ENCODE measurements at places on chromosomes 5 and 9.

- no peaks in the 10 kb centered on the region for H3K27me3 ChIP-seq
- H3K4me1 ChIP-seq: peaks cover 37% of the 10 kb centered on the region
- DNase-seq: no peak
- H3K4me3 ChIP-seq: peak overlapping the region; percentile 81
- H3K27ac ChIP-seq: peak overlapping the region; percentile 85
Observed at GRCh38 chr5:143229426-143229895, 174.0 kb downstream of the NR3C1 start.

DNA sequence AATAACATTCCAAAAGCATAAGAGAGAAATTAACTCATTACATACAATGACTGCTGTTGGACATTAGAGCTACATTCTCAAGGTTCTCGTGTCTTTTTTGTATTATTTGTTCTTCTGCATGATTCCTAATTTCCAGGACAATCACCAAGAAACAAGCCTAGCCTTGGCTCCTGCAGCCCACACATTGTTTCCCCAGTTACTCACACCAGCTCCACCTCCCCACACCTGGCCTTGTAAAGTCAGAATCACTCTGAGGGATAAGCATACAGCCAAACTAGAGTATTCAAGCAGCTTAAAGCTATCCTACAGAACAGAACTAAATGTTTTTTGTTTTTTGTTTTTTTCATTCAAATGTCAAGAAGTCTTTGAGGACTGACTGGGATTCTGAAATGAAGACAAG lies 189.2 kb downstream of the HINT1 start:
- no peaks in the 10 kb centered on the region for H3K4me1 ChIP-seq
- H3K27me3 ChIP-seq: peaks cover 6% of the 10 kb centered on the region
- H3K36me3 ChIP-seq: no peaks in the 10 kb centered on the region
- H3K4me3 ChIP-seq: no peak overlapping the region

GRCh38 chr5:83741571-83741970 lies 20.9 kb upstream of the HAPLN1 start:
- H3K4me1 ChIP-seq: no peaks in the 10 kb centered on the region
- DNase-seq: no peak
- no peak overlapping the region for H3K4me3 ChIP-seq
- no peaks in the 10 kb centered on the region for H3K36me3 ChIP-seq
- no peaks in the 10 kb centered on the region for H3K27me3 ChIP-seq

- no peaks in the 10 kb centered on the region for H3K36me3 ChIP-seq
- H3K27ac ChIP-seq: no peak overlapping the region
- no peak for DNase-seq
- no peaks in the 10 kb centered on the region for H3K4me1 ChIP-seq
- H3K27me3 ChIP-seq: no peaks in the 10 kb centered on the region
Observed at GRCh38 chr5:53932351-53932750, 371.9 kb downstream of the NDUFS4 start.

GRCh38 chr9:26437056-26437711 lies 455.4 kb downstream of the CAAP1 start:
- no peaks in the 10 kb centered on the region for H3K4me1 ChIP-seq
- no peaks in the 10 kb centered on the region for H3K27me3 ChIP-seq
- H3K4me3 ChIP-seq: no peak overlapping the region
- no peak overlapping the region for H3K27ac ChIP-seq
- no peak for DNase-seq
- no peaks in the 10 kb centered on the region for H3K36me3 ChIP-seq

DNA sequence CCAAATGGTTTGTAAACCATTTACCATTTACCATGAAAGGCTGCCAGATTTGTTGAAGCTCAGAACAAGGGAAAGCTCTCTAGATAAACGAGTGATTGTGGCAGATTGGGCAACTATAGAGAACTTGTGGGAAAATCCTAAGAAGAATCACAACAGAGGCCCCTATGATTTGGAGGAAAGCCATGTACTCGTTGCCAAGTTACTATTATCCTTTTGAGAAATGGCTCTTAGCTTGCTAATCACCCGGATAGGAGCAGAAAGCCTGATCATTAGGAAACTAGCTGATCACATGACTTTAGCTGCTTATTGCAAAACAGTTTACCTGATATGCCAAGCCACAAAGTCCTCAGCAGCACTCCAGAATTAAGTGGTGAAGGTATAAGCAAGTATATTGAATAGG lies 23.5 kb upstream of the ATG10 start:
- H3K27ac ChIP-seq: no peak overlapping the region
- H3K27me3 ChIP-seq: no peaks in the 10 kb centered on the region
- no peak for DNase-seq
- no peaks in the 10 kb centered on the region for H3K4me1 ChIP-seq
- no peak overlapping the region for H3K4me3 ChIP-seq
- no peaks in the 10 kb centered on the region for H3K36me3 ChIP-seq
